Activated T-cell treated with anti-CD3 and anti-CD28 coated beads for 1 hour (primary cell): ENCODE measurements at places on chromosomes 1 and 21.

DNA sequence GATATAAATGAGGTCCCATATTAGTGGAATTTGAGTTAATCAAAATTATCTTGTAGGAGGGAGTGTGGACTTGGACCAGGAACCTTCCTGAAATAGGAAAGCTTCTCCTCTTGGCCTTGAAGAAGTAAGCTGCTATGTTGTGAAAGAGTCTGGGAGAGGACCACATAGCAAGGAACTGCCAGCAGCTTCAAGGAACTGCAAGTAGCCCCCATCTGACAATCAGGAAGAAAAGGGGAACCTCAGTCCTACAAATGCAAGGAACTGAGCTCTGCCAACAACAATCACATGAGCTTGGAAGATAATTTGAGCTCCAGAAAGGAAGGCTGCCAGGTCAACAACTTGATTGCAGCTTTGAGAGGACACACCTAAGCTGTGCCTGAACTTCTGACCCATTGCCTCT lies 8.2 kb upstream of the PRMT6 start:
- DNase-seq = no peak

GRCh38 chr1:246001142-246001836 lies 505.8 kb downstream of the SMYD3 start:
- DNase-seq = no peak

GRCh38 chr1:83746234-83746633 lies 252.7 kb downstream of the TTLL7 start:
- DNase-seq = no peak

DNA sequence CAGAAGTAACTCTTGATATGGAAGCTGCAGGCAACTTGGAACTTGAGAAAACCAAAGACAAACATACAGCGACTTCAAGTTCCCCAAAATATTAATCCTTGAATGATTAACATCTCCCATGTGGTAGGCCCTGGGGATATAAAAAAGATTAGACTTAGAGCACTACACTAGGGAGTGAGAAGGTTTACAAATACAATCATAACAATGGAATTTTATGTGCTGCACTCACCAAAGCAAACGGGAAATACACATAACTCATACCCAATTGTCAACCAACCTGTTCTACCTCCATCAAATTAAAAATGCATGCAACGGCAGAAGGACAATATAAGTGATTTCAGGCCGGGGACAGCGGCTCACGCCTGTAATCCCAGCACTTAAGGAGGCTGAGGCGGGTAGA lies 3.7 kb downstream of the SMYD3 start:
- DNase-seq = no peak

GRCh38 chr1:53198241-53198651 lies 1.6 kb downstream of the CPT2 start:
- DNase-seq = no peak

DNA sequence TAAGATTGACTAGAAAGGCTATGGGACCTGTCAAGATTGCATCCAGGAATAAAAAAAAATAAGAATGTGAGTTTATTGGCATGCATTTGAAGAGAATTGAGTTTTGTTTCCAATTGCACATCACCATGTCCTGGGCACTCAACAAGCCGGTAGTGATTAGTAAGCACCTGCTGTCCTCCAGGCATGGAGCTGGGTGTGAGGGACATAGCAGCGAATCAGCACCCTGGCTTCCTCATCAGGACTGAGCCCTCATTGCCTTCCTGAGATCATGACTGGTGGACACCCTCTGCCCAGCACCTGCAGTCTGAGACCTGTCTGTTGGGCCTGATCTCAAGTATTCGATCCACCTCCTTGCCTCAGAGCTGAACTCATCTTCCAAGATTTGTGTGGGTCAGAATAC lies 26.8 kb downstream of the S100A6 start:
- DNase-seq = no peak

DNA sequence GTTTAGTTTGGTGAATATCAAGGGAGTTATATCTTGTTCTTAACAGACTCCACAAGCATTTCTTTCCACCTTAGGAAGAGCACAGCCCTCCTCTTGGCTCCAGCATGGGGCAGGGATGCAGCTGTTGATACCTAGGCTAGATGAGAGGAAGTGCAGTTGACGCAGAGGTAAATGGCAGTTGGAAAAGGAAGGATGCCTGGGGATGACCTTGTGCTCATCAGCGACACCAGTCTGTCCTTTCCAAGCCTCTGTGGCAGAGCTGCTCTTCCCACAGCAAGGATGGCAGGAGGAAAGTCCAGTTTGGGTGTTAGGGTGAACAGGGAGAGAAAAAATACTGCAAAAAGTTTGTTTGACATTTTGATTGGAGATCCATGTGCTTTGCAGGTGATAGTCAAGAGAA lies 6.2 kb downstream of the PROX1 start:
- no peak for DNase-seq

GRCh38 chr1:6373961-6374720 lies 19.4 kb downstream of the ACOT7 start:
- DNase-seq = no peak

GRCh38 chr1:218991089-218991488 lies 182.6 kb upstream of the LYPLAL1 start:
- no peak for DNase-seq

DNA sequence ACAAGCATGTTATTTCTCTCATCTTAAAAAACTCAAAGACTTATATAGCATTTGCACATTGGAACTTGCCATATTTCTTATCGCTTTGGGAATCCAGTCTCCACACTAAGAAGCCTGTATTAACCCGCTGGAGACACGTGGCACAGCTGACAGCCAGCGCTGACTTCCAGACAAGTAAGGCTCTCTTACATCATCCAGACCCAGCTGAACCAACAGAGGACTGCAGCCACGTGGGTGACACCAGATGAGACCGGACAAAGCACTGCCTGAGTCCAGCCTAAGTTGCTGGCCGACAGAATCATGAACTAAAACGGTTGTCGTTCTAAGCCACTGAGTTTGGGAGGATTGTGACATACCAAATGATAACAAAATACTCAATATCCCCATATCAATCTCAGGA lies 6.3 kb upstream of the CD247 start:
- DNase-seq = no peak

DNA sequence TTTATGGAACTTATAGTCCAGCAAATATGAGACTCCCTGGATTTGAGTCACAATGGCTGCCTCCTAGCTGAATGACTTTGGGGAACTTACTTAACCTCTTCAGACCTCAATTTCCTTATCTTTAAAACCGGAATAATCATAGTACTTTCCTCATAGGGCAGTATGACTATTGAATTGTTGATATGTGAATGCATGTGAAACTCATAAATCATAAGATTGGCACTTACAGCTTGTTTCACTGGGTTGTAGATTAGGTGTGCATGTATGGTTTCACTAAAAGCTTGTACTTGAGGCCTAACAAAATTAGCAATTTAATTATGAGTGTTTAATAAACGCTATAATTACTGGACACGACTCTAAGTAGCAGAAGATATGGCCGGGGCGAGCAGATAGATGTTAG lies 72.5 kb downstream of the ST6GALNAC5 start:
- no peak for DNase-seq

- DNase-seq = no peak
Measured at GRCh38 chr21:42285569-42286245, 29.5 kb downstream of the TFF3 start.

DNA sequence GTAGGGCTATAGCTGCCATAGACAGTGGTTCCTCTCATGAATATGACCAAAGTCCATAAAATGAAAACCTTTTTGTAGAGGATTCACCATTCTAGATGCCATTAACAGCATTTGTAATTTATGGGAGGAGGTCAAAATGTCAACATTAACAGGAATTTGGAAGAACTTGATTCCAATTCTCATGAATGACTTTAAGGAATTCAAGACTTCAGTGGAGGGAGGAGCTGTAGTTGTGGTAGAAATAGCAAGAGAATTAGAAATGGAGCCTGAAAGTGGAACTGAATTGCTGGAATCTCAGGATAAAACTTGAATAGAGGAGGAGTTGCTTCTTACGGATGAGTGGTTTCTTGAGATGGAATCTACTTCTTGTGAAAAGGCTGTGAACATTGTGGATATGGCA lies 65.4 kb upstream of the ESRRG start:
- no peak for DNase-seq

- no peak for DNase-seq
Measured at GRCh38 chr1:205438213-205439158, 16.6 kb upstream of the LEMD1 start.

DNA sequence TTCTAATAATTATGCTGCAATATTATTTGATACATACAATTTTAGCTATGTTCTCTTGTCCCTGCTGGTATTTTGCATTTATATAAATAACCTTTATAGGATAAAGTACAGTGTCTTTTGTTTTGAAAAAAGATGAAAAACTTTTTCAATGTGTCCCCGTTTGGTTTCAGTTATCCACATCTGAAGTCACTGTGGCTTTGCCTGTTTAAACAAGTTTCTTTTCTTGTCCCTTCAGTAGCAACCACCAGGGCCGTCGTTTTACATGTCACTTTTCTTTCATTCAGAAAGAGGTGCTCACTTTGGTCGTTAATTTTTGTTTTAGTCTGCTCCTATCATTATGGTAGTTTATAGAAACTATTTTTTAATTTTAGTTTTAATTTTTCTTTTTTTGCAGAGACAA lies 41.4 kb downstream of the RABGAP1L start:
- no peak for DNase-seq

DNA sequence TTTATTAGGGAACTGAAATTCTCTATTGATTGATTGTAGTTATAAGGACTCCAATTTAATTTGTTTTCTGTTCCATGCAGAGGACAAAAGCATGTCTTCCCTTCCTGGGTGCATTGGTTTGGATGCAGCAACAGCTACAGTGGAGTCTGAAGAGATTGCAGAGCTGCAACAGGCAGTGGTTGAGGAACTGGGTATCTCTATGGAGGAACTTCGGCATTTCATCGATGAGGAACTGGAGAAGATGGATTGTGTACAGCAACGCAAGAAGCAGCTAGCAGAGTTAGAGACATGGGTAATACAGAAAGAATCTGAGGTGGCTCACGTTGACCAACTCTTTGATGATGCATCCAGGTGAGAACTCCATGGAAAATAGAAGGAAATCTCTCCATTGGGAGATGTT lies 1.5 kb downstream of the SETDB1 start:
- DNase-seq = no peak

GRCh38 chr1:198932351-198932991 lies 293.6 kb downstream of the PTPRC start:
- DNase-seq = no peak

DNA sequence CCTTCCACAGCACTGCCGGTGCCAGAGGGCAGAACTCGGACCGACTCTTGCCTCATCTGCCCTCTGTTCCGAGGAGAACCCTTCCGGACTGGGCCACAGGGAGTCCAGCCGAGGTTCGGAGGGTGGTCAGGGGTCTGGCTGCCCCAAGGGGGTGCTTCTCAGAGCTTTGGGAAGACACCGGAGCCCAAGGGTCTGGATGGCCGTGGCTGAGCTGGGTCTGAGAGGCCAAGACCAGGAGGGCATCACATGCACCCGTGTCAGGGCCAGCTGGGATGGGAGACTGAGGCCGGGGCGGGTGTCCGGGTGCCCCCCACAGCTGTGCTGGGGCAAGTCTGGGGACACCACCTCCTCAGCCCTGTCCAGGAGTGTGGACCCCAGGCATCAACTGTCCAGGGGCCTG lies 51.1 kb downstream of the SLX9 start:
- DNase-seq = no peak

GRCh38 chr21:40173816-40174215 lies 306.6 kb downstream of the PCP4 start:
- no peak for DNase-seq

- no peak for DNase-seq
Measured at GRCh38 chr1:222288053-222288452, 259.9 kb downstream of the HHIPL2 start.

- DNase-seq = no peak
Measured at GRCh38 chr1:229900220-229900619, 166.8 kb upstream of the GALNT2 start.

GRCh38 chr1:18387307-18387706 lies 93.4 kb upstream of the KLHDC7A start:
- no peak for DNase-seq

DNA sequence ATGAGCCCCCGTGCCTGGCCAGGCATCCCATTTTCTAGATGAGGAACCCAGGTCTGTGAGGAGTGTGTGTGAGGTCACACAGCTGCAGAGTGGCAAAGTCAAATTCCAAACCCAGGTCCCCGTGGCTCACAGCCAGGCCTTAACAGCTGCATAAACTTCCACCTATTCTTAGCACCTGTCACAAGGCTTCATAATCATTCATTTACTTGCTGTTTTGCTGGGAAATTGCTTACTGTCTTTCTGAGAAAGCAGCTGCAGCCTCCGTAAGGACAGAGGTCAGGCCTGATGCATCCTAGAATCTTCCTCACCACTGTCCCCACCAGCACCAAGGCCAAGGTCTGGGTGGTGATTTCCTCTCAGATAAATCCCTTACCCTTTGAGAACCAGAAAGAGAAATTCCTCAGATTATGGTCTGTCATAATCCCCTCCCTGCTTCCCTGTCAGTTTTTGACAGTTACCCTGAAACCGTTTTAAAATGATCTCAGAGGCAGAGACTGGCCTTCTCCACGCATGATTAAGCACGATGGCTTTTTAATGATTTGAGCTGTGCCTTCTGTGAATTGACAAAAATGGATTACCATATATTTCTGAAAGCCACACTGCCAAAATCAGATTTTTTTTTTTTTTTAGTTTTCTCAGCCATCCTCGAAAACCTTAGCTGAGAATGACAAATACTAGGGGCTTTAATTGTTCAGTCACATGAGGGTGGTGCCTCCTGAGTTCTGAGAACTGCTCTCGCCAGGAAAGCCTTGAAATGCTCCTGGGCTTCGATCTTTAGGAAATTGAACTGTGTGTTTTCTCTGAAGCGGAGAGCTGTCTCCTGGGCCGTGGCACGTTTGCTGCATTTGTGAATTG lies 70.0 kb upstream of the SELENON start:
- DNase-seq = no peak

DNA sequence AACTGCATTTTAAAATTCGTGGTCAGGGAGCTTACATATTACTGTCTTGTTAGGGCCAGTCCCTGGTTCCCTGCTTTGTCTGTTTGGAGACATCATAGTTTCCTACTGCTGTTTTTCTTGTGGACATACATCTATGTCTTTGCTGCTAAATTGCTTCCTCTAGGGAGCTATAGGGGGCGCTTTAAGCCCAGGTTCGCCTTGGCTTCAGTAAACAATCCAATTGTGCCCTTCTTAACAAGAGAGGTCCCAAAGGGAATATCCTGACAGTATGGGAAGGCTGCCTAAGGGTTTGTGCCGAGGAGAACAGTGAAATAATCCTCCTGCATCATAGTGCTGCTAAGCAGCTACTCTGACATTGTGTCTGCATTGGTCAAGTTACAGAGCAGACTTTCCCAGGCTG lies 112.5 kb downstream of the USH2A start:
- DNase-seq = no peak

- DNase-seq = no peak
Measured at GRCh38 chr21:28393279-28393678, 599.4 kb downstream of the LTN1 start.

- no peak for DNase-seq
Measured at GRCh38 chr21:31795992-31796391, 64.1 kb upstream of the SCAF4 start.

DNA sequence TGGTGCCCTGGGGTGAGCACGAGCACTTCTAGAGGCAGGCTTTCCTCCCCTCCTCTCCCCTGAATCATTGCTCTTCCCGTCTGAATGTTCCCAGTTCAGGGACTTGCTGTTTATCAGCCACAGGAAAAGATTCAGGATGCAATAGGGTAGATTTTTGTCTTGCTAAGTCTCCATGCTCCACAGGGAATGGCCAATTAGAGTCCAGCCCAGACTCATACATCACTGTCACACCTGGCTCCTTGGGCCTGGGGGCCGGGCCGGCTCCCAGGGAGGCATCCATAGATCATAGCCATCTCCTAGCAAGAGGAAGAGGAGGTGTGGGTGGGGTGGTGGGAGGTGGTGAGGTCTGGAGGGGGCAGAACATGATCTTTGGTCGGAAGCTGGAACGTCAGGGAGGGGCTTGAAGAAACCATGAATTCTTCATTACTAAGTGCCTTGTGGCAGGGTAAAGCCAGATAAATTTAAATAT lies 83.4 kb downstream of the LRRN2 start:
- DNase-seq = no peak
